ENCODE measurements at places on chromosomes 4 and X. TPM values are rescaled to one million over a fixed set of nuclear protein-coding genes. Genes with fewer than 3 reads are reported as not detected.

FDCSP gene
- polyA plus RNA-seq: 0.58 TPM

- no peak for DNase-seq
These were observed 64.7 kb downstream of the SMAD1 start for GRCh38 chr4:145546175-145546915.

SOX3 gene
- polyA plus RNA-seq: not detected

CT45A3 gene
- not detected for polyA plus RNA-seq

- DNase-seq: no peak
These were observed 66.1 kb upstream of the VEGFC start for GRCh38 chr4:176858839-176859238.

TECRL gene
- polyA plus RNA-seq: not detected

GRCh38 chr4:142336251-142336934, 509.7 kb downstream of the INPP4B start:
- no peak for DNase-seq

- no peak for DNase-seq
These were observed 15.7 kb downstream of the STEEP1 start for GRCh38 chrX:119549327-119550016.

EPGN gene
- 1.1 TPM for polyA plus RNA-seq

DNA sequence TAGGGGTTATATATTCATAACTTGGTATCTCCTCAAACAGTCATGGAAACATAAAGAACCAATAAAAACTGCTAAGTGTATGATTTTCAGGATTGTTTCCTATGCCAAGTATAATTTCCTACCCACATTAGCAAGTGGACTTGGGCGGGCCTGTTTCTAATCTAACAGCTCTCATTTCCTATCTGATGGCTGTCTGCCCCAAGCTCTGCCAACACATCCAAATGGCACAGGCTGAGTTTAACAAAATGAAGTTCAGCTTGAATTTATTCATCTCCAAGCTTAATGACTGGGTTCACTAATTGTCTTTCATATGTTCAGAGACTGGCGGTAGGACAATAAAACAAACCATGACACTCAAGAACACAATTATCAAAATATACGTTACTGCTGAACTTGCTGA, 55.5 kb upstream of the S100G start:
- no peak for DNase-seq

DNA sequence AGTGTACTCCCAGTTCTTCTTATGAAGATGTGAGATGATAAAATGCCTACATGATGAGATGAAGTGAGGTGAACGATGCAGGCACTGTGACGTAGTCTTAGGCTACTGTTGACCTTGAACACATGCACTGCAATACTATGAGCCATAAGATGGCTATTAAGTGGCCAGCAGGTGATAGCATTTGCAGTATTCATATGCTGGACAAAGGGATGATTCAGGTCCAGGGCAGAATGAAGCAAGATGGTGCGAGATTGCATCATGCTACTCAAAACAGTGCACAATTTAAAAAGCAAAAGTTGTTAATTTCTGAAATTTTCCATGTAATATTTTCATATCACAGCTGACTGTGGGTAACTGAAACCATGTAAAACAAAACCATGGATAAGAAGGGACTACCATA, 781.4 kb downstream of the PCDH18 start:
- DNase-seq: no peak

DNA sequence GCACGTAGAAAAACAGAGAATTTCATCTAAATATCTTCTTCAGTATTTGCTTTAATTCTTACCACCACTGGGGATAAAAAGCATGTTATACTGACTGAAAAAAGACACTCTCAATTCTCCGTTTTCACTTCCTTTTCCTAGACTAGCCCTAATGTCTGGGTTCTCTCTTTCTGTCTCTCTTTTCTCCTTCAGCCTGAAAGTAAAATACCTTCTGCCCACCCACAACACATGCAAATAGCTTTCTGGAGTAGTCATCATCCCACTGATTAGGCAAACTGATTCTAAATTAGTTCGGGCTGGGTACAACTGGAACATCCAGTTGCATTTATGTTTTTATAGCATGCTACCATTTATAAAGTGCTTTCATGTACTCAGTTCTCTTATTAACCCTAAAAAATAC, 142.4 kb upstream of the ANKRD50 start:
- DNase-seq: no peak

DNA sequence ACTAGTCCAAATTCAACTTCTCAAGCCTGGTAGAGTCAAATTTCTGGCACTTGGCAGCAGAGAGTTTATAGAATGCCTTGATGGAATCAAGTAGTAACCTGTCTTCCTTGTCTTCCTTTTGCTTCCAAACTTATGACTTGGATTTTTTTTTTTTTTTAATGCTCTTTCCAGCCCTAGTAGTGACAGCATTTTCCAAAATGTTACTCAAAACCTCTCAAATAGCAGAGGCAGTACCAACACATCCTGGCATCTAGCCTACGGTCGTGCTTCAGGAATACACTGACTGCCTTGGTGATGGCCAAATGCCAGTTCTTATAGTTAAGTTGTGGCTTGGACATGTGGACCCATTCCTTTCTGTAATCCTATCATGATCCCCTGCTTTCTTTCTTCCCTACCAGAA, 46.0 kb downstream of the GALNT7 start:
- no peak for DNase-seq

ING2 gene
- polyA plus RNA-seq: 26.2 TPM

GRCh38 chr4:124060261-124060918, 652.1 kb downstream of the ANKRD50 start:
- DNase-seq: no peak

- DNase-seq: no peak
These were observed 173.8 kb downstream of the CAMK2D start for GRCh38 chr4:113587640-113588275.

TMSB15A gene
- 80.4 TPM for polyA plus RNA-seq

- no peak for DNase-seq
These were observed 123.8 kb downstream of the ANK2 start for GRCh38 chr4:113173126-113173792.

- DNase-seq: no peak
These were observed 46.1 kb downstream of the KLF3 start for GRCh38 chr4:38710053-38710452.

NUP62CL gene
- 14.1 TPM for polyA plus RNA-seq

- no peak for DNase-seq
These were observed 661.5 kb upstream of the FRG1 start for GRCh38 chr4:189279188-189279587.

DNA sequence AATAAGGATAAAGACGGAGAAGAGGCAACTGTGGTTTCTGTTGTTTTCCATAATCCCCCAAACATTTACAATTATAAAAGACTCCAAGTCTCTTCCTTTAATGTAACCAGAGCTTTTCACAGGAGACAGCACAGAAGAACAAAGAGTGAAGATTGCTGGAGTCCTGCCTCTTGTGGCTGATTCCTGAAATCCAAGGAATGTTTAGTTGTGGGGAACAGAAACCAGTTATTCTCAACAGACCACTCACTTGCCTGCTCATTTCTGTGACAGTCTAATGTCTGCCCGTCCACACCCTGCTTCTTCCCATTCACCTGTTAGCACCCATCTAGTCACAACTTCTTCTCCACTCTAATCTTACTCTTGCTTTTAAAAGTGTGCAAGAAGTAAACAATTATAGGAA, 12.1 kb downstream of the TEX13B start:
- DNase-seq: no peak

FAM9B gene
- 0.25 TPM for polyA plus RNA-seq

PDZD4 gene
- polyA plus RNA-seq: 8.5 TPM

DNA sequence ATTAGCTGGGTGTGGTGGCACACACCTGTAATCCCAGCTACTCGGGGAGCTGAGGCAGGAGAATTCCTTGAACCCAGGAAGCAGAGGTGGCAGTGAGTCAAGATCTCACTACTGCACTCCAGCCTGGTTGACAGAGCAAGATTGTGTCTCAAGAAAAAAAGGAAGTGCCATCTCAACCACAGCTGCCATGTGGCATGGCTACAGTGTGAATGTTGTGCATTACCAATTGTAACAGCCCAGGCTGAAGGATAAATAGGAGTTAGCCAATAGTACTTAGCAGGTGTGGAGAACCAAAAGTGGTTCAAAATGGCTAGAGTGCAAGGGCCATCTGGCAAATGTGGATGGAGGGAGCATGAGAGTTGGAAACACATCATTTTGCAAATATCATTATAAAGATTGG, 28.9 kb downstream of the SLC25A5 start:
- no peak for DNase-seq
